ENCODE measurements at places on chromosomes 2 and 18.

DNA sequence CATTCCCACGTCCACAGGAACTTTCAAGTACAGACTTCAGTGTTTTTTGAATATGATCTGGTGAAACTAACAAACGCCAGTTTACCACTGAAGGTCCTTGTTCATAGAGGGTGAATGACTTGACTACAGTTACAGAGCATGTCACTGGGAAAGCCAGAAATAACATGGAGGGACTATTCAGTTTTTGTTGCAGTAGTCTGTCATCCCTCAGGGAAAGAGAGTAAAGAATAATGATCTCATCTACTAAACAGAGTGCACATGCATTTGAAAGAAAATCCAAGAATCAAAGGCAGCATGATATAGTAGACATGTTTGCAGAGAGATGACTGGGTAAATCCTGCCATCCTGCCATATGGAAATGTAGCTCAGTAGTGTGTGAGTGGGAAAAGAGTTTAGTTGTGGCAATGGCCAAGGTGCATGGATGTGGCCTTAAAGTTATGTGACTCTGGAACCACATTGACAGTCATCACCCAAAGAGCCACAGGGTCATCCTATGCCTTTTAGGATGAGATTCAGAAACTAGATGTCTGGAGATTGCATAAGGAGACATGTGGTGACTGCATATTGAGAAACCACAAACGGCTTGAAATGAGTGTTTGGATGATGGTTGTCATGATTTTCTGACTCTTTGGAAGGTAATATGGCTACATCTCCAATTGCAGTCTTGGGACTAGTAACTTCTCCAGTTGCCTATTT lies 125.3 kb upstream of the ZEB2 start:
- DNase-seq = no peak

DNA sequence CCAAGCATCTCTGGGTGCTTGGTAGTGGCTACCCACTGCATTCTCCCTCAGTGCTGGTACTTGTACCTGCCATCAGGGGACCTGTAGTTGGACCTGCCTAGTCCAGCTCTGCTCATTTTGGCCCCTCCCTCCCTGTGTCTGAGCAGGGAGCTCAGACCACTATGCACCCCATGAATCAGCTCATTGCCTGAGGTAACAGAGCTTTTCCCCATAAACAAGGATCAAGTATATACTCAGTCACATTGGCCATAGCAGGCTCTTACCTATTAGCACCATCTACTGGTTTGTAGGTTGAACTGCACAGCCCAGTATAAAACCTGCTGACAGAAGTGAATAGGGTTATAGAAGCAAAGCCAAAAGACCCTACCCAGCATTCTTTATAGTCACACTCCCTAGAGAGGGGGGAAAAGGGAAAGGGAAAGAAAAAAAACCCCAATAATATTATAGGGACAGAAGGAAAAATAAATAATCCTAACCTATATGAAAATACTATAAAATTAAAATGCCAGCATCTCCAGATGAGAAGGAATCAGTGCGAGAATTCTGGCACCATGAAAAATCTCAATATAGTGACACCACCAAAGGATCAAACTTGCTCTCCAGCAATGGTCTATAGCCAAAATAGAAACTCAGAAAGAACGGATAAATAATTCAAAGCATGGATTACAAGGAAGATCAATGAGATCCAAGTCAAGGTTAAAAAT lies 6.9 kb upstream of the FLACC1 start:
- DNase-seq = no peak

GRCh38 chr2:18378020-18378653 lies 182.3 kb downstream of the RDH14 start:
- DNase-seq = peak; percentile 34

GRCh38 chr18:48902023-48902855 lies 48.5 kb downstream of the SMAD7 start:
- DNase-seq = peak; percentile 84

GRCh38 chr18:61076986-61077385 lies 256.2 kb upstream of the CDH20 start:
- no peak for DNase-seq

DNA sequence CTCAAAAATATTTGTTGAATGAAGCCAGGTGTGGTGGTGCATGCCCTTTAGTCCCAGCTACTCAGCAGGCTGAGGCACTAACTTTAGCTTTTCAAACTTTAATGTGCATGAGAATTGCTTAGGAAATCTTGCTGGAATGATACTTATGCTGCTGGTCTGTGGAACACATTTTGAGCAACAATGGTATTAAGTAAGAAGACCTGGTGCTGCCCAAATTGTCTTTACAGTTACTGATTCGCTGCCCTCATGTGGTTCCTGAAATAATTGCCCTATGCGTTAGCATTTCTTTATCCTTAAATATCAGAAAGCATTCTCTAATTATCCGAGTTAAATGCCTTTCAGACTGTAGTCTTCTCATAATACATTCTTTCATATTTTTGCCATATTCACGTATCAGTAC lies 76.0 kb upstream of the SESTD1 start:
- DNase-seq = no peak

- DNase-seq = no peak
These were observed 80.3 kb downstream of the SLC4A3 start for GRCh38 chr2:219707496-219708285.

- no peak for DNase-seq
These were observed 29.5 kb upstream of the GPR39 start for GRCh38 chr2:132387126-132387525.

GRCh38 chr2:203225423-203226039 lies 13.3 kb upstream of the CYP20A1 start:
- DNase-seq = peak; percentile 46

DNA sequence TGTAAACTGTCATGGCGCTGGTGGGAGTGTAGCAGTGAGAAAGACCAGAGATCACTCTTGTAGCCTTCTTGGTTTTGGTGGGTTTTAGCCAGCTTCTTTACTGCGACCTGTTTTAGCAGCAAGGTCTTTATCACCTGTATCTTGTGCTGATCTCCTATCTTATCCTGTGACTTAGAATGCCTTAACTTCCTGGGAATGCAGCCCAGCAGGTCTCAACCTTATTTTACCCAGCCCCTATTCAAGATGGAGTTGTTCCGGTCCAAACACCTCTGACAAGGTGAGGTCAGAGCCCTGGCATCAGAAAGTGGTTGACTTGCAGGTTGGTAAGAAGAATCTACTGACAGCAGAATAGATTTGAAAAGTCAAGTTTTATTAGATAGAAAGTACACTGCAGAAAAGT lies 55.0 kb upstream of the MSH6 start:
- DNase-seq = no peak

- DNase-seq = no peak
These were observed 18.0 kb upstream of the SAG start for GRCh38 chr2:233289648-233290047.

- DNase-seq = no peak
These were observed 229.5 kb downstream of the FHOD3 start for GRCh38 chr18:36527051-36527450.

- DNase-seq = no peak
These were observed 597.8 kb downstream of the DCC start for GRCh38 chr18:52937840-52938239.

DNA sequence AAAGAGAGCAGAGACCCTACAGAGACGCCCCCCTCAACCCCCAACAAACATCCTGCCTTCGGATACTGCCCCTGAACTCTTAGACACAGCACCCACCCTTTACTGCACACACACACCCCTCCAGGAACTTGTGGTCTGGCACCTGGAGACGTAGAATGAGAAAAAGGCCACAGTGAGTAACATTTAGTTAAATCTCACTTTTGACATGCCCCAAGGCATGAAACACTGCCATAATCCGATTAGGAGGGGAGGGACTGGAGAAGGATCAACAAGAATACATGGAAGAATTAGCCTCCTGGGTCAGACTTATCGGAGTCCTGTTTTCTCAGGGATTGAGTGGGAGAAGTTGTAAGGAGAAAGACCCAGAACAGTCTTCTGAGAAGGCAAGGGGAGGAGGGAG lies 4.1 kb downstream of the CDK5R2 start:
- DNase-seq = no peak
